Trophoblast cell (in vitro differentiated cells and primary cell): ENCODE measurements at places on chromosomes 11 and 22.

DNA sequence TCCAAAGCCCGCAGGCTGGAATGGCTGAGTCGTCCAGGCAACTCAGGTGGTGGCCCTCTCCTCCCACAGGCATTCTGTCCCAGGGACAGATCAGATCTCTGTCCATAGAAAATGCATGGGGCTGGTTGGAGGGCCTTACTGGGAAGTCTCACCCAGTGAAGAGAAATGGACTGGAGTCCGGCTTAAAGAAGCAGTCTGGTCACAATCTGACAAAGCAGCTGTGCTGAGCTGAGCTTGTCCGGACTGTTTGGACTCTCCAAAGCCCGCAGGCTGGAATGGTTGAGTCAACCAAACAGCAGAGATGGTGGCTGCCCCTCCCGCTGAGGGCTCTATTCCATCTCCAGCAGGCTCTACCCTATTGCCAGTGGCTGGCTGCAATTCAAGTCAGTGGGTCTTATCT, 14.4 kb upstream of the DEPDC7 start:
- peak; percentile 98 for DNase-seq

- no peak for DNase-seq
These were observed 386.4 kb downstream of the DCDC1 start for GRCh38 chr11:30983143-30983542.

GRCh38 chr22:32080904-32081303, 37.8 kb downstream of the SLC5A1 start:
- DNase-seq: peak; percentile 69

DNA sequence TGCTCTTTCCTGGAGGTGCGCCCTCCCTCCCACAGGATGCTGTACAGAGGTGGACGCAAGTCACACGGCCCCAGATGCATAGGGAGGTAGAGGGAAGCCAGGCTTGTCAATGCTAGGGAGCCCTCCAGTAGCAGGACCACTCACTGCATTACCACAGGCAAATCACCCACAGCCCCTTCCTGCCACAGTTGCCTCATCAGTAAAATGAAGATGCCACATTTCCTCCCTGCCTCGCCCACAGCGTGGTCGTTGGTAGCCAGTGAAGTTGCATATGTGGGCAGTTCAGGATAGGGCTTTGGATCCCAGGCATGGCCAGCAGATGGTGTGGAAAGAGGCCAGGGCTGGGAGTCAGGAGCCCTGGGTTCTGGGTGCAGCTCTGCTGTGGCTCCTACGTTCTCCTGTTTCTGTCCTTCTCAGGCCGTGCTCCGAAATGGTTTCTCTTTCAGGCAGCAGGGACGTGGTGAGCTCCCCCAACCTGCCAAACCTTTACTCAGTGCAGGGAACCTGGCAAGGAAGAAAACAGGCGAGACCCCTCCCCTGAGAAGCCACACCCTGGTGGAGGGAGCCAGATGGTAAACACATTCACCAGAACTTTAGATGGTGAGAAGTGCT, 22.6 kb downstream of the DAGLA start:
- no peak for DNase-seq

- DNase-seq: peak; percentile 52
These were observed 5.7 kb downstream of the ZFTA start for GRCh38 chr11:63762654-63763495.

- no peak for DNase-seq
These were observed 493.5 kb upstream of the B3GAT1 start for GRCh38 chr11:134905517-134905916.

- peak; percentile 67 for DNase-seq
These were observed 63.7 kb downstream of the PPFIBP2 start for GRCh38 chr11:7577291-7578190.

DNA sequence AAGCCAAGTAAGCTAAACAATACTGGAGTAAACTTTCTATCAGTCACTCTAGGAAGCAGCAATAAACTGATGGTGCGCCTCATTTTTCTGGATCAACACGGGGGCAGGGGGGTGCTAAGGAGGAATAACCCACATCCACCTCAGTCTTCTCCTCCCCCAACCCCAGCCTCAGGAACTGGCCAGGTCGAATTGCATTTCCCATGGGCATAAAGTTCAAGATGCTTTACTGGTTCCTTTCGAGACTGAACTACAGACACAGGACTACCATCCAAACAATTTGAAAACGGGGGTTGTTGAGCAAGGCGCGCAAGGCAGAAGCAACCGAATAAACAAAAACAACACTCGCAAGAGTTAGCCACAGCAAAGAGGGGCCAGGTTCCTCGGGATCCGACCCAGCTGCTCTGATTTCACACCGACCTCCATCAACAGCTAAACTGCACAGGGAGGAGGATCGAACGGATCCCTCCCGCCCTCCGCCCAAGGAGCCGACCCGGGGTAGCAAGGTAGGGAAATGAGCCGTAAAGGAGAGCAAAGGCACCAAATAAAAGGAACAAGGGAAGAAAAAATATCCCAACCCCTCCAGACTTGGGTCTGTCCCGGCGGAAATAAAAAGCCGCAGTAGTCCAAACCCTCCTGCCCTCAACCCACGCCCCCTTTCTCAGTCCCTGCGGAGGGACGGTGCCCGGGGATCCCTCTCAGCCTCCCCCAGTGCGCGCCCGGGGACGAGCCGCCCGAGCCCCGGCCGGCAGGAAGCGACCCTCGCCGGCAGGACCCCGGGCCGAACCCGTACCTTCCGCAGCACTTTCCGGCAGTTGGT, 801 bp downstream of the SESN3 start:
- DNase-seq: peak; percentile 41

DNA sequence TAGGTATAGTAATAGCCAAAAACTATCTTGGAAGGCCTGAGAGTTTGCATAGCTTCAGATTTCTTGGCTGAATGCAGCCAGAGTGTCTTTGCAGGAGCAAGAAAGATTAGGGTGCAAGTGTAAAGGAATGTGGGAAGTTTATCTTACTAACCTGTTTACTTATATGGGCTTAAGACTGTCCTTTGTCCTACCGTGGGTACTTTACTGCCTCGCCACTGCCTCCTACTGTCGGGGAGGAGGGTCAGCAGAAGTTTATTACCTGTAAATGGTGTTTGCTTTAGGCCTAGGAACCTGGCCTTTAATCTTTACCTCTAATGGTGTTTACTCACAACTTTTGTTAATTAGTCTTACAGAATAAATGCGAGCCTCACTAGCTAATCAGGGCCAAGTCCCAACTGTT, 633.8 kb downstream of the DLG2 start:
- no peak for DNase-seq

- DNase-seq: peak; percentile 91
These were observed 130.4 kb upstream of the TEAD1 start for GRCh38 chr11:12543596-12544415.

DNA sequence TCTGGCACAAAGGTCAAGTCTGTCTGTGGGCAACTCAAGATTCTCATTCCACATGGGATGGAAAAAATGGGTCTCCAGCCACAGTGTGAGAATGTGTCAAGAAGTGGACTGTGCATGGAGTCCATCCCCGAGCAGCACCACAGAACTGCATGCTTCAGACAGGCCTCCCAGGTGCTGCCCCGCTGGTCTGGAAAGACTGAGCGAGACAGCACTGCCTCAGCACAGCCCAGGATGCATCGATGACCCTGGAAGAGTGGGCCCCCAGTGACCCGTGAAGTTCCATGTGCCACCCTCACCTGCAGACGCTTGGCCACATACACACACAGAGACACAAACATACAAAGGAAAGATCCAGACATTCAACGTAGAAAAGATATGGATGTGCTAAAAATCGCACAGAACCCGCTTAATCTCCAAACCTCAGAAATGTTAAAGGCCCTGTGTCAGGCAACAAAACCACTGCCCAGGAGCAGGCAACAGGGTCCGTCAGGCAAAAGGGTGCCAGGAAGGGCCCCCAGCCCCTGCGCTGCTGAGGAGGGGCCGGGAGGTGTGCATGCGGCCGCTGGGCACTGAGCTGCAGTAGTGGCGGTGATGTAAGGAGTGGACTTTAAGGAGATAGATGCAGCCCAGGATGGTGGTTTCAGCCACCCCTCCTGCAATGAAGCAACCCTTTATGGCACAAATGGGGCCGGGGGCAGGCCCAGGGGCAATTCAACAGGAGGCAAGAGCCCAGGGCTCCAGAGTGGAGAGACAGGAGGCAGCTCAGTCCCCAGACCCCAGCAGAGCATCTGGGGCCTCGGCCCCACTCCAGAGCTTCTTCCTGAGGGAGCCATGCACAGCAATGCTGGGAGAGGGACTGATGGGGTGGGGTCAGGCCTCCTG, 84.7 kb downstream of the DGCR2 start:
- DNase-seq: no peak
